ENCODE measurements at places on chromosomes 2 and 18. TPM values are rescaled to one million over a fixed set of nuclear protein-coding genes. Genes with fewer than 3 reads are reported as not detected.

- no peak for DNase-seq
- no peak overlapping the region for H3K27ac ChIP-seq
- no peaks in the 10 kb centered on the region for H3K4me1 ChIP-seq
- H3K36me3 ChIP-seq = no peaks in the 10 kb centered on the region
- H3K4me3 ChIP-seq = no peak overlapping the region
- H3K27me3 ChIP-seq = no peaks in the 10 kb centered on the region
These were observed 464.7 kb upstream of the HNRNPA3 start for GRCh38 chr2:176747928-176748327.

DNA sequence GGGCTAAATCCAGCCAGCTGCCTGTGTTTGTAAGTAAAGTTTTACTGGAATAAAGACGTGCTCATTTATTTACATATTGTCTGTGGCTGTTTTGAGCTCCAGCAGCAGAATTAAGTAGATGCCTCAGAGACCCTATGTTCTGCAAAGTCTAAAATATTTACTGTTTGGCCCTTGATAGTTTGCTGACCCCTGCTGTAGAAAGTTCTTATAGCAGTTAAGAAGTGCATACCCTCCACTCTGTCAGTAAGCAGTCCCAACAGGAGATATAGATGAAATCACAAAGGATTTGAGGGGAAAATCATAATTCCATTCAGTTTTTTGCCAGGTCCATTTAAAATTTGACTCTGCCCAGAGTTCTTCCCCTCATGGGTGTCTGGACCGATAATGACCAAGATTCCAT is 50.1 kb upstream of the ITM2C start:
- no peaks in the 10 kb centered on the region for H3K4me1 ChIP-seq
- H3K36me3 ChIP-seq = peaks cover 41% of the 10 kb centered on the region
- no peaks in the 10 kb centered on the region for H3K27me3 ChIP-seq
- DNase-seq = no peak
- H3K4me3 ChIP-seq = no peak overlapping the region

GRCh38 chr2:13581471-13581870 is 864.7 kb downstream of the TRIB2 start:
- no peak overlapping the region for H3K27ac ChIP-seq
- no peaks in the 10 kb centered on the region for H3K27me3 ChIP-seq
- no peaks in the 10 kb centered on the region for H3K36me3 ChIP-seq

ELOA2 gene
- total RNA-seq = not detected

Data from lung (tissue), 17 donors.